AG08395 (cell line): ENCODE measurements at places on chromosomes 6 and 20.

- DNase-seq = no peak
Measured at GRCh38 chr6:117110146-117110545, 155.2 kb upstream of the VGLL2 start.

GRCh38 chr20:25016471-25016870, 23.9 kb upstream of the APMAP start:
- no peak for DNase-seq

DNA sequence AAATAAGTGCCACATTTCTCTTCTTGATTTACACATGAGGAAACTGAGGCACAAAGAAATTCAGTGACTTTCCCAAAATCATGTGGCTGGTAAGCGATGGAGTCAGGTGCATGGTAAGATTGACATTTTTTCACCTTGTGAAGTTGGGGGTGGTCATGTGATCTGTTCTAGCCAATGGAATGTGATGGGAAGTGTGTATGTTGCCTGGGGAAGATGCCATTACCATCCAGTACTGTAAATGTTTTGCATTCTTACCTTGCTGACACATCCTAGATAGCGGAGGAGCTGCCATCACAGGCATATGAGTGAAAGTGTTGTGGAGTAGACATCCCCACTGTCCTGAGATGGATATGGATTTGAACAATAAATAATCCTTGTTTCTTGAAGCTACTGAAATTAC, 499.6 kb upstream of the SULF2 start:
- DNase-seq = no peak

- DNase-seq = no peak
Measured at GRCh38 chr6:100344321-100344720, 120.4 kb downstream of the SIM1 start.

GRCh38 chr6:138590796-138591709, 91.8 kb upstream of the NHSL1 start:
- DNase-seq = peak; percentile 77

DNA sequence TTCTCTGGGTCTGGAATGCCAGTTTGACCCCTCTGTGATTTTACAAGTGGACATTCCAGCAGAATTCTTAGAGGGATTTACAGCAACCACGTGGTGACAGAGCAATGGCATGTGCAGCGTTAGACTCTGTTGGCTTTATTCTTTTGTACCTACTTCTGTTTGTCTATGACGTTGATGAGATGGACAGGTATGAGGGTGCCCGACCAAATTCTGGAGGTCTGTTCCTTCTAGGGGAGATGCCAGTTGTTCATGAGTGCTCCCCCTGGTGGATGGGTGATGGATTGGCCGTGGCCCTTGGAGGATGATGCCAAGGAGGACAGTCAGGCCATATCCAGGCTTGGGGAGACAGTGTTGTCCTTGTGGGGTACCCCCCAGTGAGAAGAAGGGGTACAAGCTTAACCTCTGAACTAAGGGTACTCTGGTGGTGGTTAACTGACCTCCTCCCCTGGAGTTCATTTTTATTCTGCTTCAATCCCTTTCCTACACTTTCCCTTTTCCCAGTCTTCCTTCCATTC, 198.6 kb downstream of the DTNBP1 start:
- no peak for DNase-seq

DNA sequence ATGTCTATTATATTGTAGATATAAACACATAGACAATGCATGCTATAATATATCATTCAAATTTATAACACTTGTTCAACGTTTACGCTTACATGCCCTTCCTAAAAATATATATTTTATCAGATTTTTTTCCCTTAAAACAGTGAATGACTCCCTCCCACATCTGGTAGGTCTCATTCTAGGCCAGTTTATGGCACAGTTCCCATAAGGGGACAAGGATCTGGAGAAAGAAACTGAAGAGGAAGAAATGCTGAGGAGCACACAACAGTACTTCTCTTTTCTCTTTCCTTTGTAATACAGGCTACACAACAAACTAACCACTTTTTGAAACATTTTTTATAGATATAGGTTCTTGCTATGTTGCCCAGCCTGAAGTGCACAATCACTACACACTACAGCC, 48.6 kb upstream of the RCAN2 start:
- no peak for DNase-seq

- DNase-seq = no peak
Measured at GRCh38 chr6:122389704-122390372, 9.6 kb upstream of the HSF2 start.

- no peak for DNase-seq
Measured at GRCh38 chr6:80531681-80532619, 425.5 kb downstream of the BCKDHB start.

DNA sequence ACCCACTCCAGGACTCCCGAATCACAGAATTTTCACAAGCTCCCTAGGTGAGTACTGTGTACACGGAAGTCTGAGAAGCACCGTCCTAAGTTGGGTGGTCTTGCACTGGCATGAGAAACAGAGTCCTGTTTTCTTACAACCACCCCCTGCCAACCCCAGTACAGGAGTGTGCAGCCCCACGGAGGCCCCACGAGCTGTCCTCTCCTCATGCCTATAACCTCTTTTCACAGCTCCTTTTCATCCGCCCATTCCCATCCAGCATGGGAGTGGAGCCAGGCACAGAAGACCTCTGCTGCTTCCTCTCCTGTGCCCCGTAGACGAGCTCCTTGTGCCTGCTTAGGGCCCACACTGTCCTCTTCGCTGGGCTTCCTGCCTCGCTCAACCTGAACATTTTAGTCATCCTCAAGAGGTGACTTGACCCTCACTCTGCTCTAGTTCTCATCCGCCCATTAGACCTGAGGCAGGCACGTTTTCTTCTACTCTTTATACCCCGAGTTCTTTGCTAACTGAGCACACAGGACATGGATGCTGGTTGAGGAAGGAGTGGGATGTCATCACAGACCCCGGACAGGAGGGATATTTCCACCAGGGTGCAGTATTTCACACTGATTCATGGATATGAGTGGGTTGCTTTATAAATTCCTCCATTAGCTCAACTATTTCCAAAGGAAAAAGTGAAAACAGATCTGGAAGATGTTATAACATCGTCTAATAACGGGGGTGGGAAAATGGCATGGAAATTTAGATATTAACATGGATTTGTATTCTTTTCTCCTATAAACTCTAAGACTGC, 160.5 kb downstream of the TTLL2 start:
- no peak for DNase-seq

GRCh38 chr6:91328241-91328640, 741.4 kb upstream of the MAP3K7 start:
- no peak for DNase-seq

DNA sequence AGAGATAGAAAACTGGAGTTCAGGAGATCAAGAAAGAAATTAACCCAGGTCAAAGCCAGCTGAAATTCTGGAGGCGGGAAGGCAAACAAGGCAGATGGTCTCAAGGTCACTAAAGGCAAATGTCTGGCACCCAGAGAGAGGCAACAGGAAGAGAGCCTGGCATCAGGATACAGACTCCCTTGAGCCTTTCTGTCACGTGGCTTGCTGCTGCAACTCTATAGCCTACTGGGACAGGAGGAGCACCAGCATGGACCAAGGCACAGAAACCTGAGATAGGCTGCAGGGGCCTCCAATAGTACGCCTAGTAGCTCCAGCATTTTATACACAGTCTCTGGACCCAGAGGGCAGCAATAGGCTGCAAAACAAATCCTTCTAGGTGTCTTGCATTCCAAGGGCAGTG, 75.1 kb downstream of the SEL1L2 start:
- DNase-seq = no peak

DNA sequence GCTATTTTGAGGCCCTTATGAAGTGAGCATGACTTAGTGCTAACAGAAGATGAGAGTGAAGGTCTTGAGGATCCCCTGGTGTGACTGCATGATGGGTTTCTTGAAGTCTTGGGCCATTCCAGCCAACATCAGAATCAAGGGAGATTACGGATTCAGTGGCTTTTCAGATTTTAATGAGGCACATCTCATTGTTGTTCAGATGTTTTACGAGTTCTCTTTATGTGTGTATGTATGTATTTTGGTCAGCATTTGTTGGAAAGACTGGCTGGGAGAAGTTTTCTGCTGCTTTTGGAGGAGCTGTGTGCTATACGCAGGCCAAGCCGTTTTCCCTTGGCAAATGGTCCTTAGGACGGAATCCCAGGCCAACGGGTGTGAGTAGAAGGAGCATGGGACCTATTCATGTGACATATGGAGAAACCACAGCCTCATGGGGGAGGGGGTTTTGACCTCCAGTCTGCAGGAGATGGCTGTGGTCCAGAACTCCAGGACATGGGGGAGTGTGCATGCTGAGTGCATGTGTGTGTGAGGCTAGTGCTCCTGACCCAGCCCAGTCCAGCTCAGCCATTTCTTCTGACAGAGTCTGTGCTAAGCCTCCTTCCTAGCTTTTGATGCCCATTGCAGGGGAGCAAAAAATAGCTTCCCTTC, 35.3 kb downstream of the CHMP4B start:
- DNase-seq = no peak

GRCh38 chr6:25490018-25490801, 161.8 kb upstream of the SCGN start:
- DNase-seq = peak; percentile 67

- no peak for DNase-seq
Measured at GRCh38 chr20:24446811-24447210, 22.6 kb upstream of the SYNDIG1 start.

GRCh38 chr6:39887692-39888450, 46.4 kb downstream of the MOCS1 start:
- DNase-seq = peak; percentile 93

DNA sequence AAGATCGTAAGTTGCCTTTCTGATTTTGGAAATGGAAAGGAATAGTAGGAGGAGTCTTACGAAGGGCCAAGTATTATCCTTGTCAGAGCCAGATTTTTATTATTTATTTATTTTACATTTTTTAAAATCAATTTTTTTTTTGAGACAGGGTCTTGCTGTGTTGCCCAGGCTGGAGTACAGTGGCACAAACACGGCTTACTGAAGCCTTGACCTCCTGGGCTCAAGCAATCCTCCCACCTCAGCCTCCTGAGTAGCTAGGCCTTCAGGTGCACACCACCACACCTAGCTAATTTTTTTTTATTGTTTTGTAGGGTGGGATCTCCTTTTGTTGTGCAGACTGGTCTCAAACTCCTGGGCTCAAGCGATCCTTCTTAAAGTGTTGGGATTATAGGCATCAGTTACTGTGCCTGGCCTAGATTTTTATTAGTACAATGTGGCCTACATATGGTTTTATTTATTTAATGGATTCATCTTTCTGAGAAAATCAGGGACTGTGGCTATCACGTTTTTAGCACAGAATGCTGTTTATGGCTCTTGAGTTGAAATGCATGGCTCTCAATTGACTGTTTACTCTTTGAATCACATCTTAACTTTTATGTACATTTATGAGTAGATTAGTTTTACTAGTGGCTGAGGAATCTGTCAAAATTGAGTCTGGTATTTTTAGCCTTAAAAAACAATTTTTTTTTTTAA, 16.7 kb downstream of the CDC5L start:
- DNase-seq = no peak

DNA sequence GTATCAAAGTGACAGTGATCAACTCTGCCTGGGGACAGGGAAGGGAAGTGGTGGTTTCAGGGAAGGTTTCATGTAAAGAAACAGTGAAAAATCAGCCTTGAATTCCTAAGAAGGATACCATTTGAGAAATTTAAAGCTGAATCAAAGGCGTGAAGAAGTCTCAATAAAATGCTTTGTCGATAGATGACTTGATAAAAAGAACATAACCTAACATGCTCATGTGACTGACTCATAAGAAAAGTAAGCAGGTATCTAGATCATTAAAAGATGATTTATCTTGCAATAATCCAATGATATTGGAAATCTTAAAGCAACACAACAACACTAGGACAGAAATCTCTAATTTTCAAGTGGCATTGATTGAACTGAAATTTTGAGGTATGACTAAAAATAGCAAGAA, 14.3 kb downstream of the EDN1 start:
- no peak for DNase-seq

GRCh38 chr6:40287296-40287850, 299.8 kb downstream of the LRFN2 start:
- DNase-seq = no peak

DNA sequence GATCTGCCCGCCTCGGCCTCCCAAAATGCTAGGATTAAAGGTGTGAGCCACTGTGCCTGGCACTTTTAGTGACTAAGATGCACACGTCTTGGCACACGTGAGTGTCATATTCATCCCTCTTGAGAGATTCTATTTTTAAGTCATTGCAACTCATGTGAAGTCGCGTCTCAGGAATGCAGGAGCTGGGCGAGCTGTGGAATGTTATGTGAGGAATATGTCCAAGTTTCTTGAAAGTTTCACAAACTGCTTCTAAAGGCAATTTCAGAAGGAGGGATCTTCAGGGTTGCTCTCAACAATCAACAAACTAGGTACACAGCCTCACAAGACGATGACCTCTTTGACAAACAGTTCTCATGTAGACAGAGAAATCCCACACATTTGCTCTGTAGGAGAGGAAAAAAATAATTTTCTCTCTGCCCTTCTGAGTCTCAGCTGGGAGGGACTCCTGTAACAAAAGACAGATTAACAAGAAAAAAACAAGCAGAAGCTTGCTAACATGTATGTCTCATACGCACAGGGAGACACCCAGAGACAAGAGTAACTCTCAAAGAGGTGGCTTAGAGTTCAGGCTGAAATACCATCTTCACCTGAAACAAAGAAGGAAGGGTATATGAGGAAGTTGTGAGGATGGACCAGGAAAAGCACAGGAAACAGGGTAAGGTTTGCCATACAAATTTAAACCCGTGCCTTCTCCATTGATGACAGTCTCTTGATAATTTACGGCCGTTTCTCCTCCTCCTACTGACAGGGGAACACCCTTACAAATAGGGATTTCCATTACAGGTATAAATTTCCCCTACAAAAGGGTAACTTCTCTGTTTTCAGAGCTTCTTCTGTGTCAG, 45.3 kb upstream of the FAM50B start:
- peak; percentile 86 for DNase-seq

DNA sequence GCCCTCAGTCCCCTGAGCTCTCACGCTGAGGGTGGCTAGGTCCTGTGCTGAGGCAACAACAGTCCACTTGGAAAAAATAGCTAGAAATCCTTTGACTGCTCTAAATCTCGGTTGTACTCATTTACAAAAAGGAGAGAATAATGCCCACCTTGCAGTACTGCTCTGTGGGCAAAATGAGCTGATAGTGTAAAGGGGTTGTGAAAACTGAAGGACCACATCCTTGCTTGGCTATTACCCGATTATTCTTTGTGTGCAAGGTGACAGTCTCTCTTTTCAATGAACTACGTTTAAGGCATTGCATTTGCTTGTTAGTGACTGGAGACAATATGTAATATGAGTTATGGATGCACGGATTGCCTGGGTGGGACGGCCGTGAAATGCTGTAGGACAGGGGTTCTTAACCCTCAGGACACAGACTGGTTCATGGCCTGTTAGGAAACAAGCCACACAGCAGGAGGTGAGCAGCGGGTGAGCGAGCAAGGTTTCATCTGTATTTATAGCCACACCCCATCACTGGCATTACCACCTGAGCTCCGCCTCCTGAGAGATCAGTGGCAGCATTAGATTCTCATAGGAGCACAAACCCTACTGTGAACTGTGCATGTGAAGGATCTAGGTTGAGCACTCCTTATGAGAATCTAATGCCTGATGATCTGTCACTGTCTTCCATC, 14.6 kb downstream of the SAMD3 start:
- no peak for DNase-seq

GRCh38 chr6:10412461-10413261, 2.2 kb downstream of the TFAP2A start:
- peak; percentile 22 for DNase-seq

- peak; percentile 28 for DNase-seq
Measured at GRCh38 chr6:148945301-148946021, 198.6 kb downstream of the UST start.
